Stimulated activated CD4-positive, alpha-beta T cell treated with anti-CD3 and anti-CD28 coated beads, TNF-alpha, amount 100 ng/mL, for 48 hours (primary cell): ENCODE measurements at places on chromosomes 12 and 14.

- DNase-seq = no peak
These were observed 159.4 kb downstream of the SPTSSA start for GRCh38 chr14:34302654-34303053.

DNA sequence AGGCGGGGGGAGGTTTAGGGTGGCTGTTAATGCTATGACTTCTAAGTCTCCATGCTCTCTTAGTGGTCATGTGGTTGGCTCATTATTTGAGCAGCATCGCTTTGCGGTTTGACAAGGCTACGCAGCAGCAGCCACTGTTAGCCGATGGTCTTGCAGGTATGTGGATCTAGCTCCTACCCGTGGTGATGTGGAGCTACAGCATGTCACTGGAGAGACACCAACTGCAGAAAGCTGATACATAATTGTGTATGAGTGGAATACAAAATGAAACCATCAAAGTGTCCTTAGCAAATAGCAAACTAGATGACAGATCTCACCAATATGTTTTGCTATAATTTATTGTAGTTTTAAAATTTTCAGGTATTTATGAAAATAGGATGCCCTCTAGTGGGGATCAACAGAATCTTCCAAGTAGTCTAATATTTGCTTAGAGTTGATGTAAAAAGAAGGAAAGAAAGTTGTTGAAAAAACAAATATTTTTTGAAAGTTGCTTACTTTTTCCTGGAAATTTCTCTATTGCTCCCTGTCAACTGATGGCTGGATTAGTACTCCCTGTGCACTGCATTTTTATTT is 94.9 kb downstream of the NAV3 start:
- peak; percentile 0 for DNase-seq

DNA sequence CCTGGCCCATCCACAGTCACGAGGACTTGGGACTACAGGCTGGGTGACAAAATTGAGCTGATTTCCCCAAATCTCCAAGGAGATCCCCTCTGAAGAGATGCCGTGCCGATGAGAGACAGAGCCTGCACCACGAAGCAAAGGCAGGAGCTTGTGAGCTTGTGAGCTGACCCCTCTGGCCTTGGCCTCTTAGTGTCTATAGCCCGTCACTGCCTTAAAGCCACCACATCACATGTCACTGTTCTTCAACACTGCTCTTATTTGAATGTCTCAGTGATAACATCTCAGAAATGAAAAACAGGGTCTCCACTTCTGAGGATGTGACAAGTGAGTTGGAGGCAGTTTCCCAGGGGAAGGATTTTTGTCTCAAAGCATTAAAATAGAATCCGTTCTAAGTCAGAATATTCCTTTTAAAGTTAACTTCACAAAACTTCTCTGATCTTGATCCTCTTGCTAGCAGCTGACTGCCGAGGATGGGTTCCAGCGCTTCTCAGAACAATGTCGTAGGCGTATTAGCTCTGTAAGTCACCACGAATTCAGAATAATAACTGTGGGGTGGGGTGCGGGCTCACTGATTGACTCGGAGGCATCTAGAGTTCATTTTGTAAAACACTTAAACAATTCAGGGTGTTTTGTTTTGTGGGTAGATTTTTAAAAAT is 37.5 kb downstream of the CHST11 start:
- peak; percentile 71 for DNase-seq

DNA sequence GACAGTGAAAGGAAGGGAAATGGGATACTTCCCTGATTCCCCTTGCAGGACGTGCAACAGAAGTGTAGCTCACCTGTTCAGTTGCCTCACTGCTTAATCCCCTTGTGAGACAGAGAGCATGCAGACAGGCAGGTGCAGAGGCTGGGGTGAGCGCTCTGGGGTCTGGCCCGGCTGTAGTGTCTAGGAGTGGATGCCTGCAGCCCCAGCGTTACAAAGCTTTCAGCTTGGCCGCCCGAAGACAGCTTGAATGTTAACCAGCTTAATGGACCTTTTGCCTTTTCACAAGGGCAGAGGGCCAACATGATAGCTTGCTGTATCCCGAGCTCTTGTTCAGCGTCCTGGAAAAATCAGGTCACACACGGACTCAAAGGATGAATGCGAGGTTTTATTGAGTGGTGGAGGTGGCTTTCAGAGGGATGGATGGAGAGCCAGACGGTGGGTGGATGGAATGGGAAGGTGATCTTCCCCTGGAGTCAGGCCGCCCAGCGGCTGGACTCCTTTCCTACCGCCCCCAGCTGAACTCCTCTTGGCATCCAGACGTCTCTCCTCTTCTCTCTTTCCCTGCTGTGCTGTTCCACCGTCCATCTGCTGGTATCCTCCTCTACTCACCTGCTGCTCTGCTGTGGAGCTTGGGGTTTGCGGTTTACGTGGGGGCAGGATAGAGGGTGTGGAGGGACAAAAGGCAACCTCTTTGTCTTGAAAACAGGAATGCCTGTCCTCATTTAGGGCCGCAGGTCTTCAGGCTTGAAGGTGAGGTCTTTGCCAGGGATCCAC is 86.2 kb upstream of the RESF1 start:
- no peak for DNase-seq

GRCh38 chr12:93107514-93108312 is 178.6 kb upstream of the EEA1 start:
- DNase-seq = no peak

GRCh38 chr12:81859521-81859920 is 100.4 kb upstream of the PPFIA2 start:
- no peak for DNase-seq

DNA sequence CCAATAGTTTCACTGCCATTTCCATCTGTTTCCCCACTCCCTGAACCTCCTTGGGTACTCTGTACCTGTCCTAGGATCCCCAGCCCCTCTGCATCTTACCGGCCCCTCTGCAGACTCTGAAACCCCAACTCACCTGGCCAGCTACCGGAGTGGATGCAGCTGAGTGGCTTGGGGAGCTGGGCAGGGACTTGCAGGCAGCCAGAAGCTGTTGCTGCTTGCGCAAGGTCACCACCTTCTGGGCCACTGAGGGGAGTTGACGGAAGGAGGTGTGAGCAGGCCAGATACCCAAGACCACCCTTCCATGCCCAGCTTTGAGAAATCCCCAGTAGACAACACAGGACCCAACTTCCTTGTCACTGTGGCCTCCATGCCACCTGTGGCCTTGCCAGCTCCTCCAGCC is 6.3 kb downstream of the AGAP2 start:
- no peak for DNase-seq

DNA sequence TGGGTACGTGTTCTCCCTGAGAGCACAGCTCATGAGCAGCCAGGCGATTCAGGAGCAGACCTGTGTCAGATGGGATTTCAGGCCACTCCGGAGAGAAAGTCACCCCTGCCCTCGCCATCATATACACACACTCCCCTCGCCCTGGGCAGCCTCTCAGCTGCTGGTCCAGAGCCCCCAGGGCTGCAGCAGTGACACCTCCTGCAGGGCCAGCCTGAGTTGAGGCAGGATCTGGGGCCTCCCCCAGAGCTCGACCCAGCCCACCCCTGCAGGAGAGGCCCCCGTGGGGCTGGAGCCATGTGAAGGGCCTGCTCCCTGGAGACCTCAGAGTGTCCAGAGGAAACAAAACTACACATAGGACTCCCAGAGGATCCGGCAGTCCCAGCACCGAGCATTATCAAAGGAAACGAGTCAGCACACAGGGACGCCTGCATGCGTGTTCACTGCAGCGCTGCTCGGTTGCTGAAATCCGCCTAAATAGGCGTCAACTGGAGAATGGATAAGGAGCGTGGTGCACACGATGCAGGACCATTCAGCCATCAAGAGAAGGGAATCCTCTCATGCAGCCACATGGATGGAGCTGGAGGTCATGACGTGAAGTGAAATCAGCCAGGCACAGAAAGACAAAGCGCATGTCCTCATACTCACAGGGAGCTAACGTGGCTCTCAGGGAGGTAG is 104.0 kb downstream of the TNFAIP2 start:
- no peak for DNase-seq

- DNase-seq = no peak
These were observed 41.9 kb downstream of the PELI2 start for GRCh38 chr14:56160088-56160487.

GRCh38 chr14:63896278-63896720 is 43.5 kb downstream of the SYNE2 start:
- no peak for DNase-seq
